ENCODE measurements at places on chromosomes 2 and 18.

DNA sequence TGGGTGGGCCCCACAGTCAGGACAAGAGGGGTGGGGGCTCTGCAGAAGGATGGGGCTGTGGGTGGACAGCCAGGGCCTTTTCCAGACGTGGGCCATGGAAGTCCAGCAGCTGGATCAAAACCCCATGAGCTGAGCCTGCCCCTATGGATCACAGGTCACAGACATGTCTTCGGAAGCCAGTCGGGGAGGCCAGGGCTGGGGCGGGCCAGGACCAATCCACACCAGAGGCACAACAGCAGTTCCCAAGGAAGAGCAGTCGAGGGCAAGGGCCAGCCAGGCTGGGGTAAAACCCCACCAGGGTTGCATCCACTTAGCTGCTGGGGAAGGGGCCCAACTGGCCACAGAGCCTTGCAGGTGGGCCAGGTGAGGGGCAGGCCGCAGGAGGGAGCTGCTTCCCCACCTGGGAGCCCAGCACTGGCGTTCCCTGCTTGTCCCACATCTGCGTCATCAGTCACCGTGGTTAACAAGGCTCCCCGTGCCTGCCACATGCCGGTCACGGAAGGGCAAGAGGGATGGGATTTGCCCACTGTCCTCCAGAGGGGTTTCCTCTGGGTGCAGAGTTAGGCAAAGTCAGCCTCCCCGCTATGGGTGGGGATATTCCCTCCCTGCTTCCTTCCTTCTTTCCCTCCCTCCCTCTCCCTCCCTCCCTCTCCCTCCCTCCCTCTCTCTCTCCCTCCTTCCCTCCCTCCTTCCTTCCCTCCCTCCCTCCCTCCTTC, 46.4 kb upstream of the ODC1 start:
- DNase-seq = no peak

- no peak for DNase-seq
Observed at GRCh38 chr2:156982615-156983014, 274.9 kb upstream of the GALNT5 start.

DNA sequence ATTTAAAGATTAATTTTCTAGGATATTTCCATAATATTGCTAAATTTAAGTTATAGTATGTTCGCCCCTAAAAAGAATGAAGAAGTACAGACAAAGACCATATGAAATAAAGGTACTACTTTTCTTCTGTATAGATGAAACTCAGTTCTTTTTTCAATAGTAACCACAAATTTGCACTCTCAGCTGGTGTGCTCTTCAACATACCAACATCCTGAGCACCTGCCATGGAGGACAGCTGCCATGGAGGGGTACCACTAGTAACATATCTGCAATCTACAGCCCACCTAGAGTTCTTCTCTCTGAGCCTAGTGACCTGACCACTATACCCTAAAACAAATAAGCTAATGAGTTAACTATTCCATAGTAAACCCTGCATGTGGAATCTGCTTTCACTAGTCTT, 36.8 kb upstream of the ERCC3 start:
- DNase-seq = no peak

- no peak for DNase-seq
Observed at GRCh38 chr18:57113799-57114420, 33.0 kb upstream of the BOD1L2 start.

DNA sequence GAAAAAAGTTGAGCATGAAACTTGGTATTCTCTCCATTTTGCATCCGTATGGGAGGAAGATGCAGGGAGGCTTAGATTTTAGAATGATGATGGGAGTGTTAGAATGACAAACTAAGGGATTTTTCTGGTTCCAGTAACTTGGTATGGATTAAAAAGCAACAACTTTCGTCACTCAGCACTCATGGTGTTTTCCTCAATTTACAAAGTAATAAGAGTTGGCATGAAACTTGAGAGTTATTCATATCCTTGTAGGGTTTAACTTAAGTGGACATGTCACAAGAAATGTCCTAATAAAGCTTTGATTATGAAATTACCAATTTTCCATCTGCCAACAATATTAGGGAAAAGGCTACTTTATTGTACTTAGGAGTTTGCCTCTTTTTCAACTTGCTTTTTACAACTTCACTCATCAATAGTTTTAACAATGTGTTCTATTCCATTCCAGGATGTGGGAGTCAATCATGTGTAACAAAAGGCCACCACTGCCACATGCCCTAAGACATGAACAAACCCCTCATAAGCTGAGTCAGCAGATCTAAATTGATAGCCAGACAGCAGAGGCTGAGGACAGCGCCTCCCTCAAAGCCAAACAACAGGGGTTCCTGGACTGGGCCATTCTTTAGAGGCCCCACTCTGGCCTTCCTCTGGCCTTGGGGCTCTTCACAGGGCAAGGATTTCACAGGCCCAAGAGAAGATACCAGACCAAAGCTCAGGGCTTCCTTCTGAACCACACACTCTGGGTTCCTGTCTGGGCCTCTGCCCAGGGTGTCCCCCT, 265.8 kb downstream of the TNS1 start:
- DNase-seq = no peak

GRCh38 chr2:10256515-10257031, 46.1 kb upstream of the HPCAL1 start:
- DNase-seq = peak; percentile 8

DNA sequence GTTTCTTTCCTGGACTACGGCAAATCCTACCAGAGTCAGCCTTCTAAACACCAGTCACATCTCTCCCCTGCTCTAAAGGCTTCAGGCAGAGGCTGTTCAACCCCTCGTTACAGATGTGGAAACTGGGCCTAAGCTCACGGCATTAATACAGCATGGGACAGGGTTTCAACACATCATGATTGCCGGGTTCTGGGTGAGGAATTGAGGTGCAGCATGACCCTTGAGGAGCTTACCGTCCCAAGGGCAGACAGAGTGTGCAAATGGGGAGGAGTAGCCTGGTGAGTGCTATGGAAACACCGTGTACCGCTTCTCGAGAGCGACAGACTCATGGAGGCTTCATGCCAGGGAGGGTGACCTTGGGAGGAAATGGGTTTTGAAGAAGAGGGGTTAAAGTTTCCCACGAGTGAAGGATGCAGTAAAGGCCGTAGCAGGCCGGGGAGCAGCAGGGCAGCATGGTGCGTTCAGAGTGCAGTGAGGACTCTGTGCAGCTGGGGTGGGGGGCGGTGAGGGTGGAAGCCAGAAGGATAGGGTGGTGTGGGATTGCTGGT, 51.1 kb downstream of the TGOLN2 start:
- DNase-seq = no peak

DNA sequence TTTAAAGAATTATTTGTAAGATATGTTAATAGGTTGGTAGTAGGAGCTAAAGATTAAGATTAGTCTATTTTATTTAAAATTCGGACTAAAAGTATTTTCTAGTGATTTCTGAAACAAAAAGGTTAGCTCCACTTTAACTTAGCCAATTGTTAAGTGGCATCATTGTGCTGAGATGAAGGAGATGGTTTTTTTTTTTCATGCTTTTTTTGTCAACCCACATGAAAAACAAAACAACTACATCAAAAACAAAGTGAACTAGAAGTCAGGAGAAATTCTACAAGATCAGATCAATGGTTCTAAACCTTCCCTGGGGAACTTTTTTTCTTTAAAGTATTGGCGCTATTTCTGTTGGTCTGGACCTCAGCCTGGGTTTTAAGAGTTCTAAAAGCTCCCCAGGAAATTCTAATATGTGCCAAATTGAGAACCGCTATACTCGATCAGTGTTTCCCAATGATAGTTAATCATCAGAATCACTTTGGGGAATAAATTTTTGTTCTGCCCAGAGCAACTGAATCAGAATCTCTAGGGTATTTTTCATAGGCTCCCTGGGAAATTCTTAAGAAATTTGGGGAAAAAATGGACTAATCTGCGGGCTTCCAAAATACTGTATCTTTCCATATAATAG, 2.3 kb downstream of the ZC3H6 start:
- DNase-seq = no peak

DNA sequence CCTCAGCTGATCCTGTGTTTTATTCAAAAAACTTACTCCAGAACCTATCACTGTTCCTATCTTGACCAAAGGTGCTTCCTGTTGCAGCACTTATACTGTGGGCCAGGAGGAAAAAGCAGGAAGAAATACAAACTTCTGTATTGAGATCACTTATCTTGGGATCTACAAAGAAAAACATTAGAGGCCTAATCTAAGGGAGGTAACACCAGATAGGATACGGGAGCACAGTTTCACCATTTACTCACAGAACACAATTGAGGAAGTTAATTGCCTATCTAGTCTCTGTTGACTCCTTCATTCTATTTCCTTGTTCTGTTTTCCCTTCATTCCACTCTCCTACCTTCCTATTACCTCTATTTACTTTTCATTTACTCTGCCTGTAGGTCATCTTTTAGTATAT, 287.2 kb upstream of the LINC00305 start:
- DNase-seq = no peak

GRCh38 chr2:134690629-134691215, 28.1 kb downstream of the TMEM163 start:
- no peak for DNase-seq

DNA sequence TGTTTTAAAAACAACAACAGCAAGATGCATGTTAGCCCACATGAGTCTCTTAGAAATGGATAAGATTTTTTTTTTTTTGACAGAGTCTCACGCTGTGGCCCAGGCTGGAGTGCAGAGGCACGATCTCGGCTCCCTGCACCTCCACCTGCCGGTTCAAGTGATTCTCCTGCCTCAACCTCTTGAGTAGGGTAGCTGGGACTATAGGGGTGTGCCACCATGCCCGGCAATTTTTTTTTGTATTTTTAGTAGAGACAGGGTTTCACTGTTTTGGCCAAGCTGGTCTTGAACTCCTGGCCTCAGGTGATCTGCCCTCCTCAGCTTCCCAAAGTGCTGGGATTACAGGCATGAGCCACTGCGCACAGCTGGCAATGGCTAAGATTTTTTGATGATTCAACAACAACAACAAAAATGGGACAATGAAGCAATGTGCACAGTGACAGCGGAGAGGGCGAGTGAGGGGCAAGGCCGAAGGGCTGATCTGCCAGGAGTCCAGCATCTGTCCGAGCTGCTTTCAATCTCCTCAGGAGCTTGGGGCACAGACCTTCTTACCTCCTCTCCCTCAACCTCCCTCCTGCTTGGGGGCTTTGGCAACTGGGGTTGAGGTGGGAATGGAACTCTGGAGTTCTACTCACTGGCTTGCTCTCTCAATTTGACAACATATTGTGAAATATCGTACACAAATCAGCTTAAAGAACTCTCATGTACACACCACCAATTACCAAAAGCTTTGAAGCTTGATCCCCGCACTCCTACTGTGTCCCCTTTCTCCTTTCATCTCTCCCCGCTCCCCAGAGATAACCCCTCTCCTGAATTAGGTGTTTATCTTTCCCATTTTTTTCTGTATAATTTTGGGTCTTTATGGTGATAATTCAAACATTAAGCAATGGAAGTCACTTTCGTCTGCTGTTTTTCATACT, 3.4 kb downstream of the ABCG8 start:
- DNase-seq = no peak

DNA sequence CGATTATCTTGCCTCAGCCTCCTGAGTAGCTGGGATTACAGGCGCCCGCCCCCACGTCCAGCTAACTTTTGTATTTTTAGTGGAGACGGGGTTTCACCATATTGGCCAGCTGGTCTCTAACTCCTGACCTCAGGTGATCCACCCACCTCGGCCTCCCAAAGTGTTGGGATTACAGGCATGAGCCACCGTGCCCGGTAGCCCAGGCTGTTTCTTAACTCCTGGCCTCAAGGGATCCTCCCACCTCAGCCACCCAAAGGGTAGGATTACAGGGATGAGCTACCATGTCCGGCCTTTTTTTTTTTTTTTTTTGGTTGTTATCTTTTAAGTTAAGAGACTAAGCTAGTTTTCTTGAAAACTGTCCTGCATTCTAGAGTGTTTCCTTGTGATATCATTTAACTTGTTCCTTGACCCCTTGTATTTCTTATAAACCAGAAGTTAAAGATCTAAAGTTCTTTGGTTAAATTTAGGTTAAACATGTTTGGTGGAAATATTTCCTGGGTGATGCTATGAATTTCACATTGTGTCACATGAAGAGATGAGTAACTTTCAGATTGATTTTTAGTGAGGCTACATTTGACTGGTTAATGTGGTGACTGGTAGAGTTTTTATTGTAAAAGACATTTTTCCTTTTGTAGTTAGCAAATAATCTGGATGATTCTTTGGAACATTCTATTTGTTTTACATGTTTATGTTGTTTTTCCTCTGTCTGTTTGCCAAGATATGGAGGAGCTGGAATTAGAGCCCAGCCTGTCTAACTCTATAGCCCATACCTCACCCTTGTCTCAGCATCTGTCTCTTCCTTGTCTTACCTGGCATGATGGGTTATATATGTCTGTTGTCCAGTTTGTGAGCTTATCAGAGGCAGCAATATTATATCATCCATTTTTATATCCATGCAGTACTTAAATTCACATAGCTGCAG, 5.2 kb downstream of the NCAPH start:
- no peak for DNase-seq

DNA sequence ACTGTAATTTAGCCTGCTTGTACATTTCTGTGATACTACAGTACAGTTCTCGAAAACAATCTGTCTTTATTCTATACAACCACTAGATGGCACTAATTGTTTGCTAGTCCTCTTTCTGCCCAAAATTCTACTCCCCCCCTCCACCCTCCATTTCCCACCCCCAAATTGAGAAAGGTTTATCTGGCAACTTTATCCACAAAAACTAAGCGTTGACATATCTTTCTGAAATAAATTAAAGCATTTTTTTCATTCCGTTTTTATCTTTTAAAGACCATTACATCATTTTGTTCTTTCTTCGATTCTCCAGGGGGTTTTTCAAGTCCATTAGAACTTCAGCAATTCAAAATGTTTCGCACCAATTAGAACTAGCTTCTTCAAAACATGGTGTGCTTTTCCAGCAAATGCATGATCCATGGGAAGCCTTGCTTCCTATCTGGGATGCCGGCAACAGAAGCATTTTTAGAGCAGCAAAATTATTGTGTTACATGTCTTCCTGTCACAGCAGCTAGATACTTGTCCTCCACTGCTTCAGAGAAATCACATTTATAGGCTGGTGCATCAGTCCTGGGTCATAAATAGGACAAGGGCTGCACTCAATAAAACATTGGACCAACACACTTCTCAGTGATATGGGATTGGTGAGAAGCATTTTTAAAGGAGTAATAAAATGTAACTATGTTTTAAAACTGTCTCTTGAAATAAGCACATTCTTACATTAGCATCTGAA, 241.3 kb downstream of the PAX3 start:
- DNase-seq = no peak

DNA sequence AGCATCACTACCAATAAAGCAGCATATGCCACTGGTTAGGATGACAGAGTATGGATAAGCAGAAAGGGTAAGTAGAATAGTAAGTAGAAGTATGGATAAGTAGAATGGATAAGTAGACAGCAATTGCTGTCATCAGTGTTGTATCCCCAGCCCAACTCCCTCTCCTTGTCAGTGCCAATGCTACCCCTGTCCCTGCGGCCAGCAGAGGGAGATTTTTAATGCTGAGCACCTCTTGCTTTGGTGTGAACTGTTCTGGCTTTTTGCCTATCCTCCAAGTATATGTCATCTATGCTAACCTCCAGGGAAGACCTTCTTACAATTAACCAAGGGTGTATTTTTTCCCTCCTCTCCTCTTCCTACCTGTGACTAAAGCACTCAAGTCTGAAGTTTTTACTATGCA, 136.7 kb upstream of the SPHKAP start:
- no peak for DNase-seq

DNA sequence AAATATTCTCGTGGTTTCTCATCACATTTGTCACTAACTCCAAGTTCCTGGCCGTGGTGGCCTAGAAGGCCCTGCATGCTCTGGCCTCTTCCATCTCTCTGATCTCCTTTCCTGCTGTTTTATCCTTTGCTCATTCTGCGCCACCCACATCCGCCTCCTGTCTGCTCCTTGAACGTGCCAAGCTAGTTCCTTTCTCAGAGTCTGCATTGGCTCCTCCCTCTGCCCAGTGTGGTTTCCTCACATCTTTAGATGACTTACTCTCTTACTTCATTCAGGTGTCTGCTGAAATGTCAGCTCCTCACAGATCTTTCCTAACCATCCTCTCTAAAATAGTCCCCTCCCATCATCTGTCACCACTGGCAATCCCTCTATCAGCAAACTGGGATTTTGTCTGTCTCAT, 158.6 kb upstream of the RBMS1 start:
- DNase-seq = peak; percentile 54
